ENCODE measurements at places on chromosomes 1 and 21.

DNA sequence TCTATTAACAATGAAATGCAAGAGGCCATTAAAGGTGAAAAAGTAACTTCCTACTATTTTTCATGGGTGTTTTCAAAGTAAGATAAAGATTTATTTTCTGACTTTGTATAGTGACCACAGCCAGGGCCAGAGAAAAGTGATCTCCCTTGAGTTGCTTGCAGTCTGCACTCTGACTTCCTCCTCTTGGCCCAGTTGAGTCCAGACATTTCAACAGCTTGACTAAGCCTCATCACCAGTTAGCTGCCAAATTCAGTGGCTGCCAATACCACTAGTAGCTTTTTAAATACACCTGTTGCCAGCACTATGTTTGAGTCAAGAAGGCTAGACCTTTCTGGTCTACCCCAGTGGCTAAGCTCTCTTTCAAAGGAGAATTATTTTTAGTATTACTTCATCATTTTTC lies 3.7 kb upstream of the NEK7 start:
- no peak for DNase-seq

GRCh38 chr1:45620588-45621500 lies 3.0 kb downstream of the CCDC17 start:
- DNase-seq = no peak

DNA sequence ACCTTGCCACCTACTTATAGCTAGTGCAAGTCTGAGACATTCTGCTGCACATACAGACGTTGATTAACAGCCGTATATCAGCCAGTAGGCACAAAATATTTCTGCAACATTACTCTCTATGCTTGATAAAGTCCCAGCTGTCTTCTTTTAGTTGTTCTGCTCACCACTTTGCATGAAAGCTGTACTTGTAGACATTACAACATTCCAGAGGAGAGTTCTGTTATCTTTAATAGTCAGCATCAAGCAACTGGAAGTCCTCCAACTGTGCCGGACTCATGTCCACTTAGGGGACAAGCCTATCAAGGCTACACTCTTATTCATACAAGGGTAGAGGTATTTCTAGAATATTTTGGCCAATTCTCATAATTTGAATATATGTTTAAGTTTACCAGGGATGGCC lies 50.0 kb downstream of the CACHD1 start:
- no peak for DNase-seq

DNA sequence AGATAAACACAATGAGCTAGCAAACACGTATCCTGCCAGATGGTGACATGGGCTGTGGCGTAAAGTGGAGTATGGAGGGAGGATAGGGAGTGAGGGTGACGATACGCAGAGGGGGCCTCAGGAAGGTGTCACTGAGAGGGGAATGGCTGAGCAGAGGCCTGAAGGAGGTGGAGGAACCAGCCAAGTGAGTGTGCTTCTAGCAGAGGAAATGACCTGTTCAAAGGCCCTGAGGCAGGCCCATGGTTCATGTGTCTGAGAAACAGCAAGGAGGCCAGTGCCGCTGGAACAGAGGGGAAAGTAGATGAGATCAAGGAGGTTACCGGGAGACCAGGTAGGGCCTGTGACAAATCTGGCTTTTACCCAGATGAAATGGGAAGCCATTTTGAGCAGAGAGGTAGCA lies 36.0 kb downstream of the TAS1R2 start:
- no peak for DNase-seq

GRCh38 chr1:54498383-54499096 lies 49.5 kb upstream of the ACOT11 start:
- DNase-seq = no peak

GRCh38 chr1:112605633-112606327 lies 13.2 kb downstream of the ST7L start:
- no peak for DNase-seq

- no peak for DNase-seq
Measured at GRCh38 chr1:74613894-74614293, 59.7 kb downstream of the ERICH3 start.

- no peak for DNase-seq
Measured at GRCh38 chr1:204498981-204499380, 4.4 kb upstream of the PIK3C2B start.

GRCh38 chr1:231581859-231582258 lies 44.7 kb upstream of the DISC1 start:
- DNase-seq = no peak

DNA sequence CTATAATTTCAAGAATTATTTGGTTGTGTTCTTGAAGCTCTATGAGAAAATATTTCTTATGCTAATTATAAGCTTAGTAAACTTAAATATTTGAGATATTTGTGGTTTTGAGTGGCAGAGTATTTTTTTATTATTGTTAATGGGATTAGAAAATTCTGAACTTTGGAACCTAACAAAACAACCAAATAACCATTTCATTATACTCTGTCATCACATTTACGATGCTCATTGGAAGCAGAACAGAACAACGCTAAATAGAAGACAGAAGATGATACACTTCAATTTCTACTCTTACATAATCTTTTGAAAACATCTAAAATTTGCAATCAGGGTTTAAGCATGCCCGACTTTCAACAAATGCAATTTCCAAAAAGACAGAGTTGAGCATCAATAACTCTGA lies 270.2 kb downstream of the PTPRC start:
- no peak for DNase-seq

DNA sequence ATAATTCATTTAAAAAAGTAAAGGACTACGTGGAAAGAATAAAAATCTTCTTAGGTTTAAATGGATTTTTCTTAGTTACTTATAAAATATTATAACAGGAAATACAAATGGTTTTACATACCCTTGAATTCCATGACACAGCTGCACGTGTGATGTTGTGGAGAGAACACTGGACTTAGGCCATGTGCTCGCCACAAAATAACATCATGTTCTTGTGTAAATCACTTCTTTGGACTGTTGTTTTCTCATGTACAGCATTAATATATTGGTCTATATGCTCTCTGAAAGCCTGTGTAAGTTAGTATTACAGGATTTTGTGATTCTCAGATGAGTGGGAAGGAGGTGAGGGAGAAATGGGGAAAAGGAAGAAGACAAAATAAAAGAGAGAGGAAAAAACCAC lies 228.2 kb downstream of the DNM3 start:
- no peak for DNase-seq

GRCh38 chr1:202631076-202631923 lies 79.0 kb downstream of the SYT2 start:
- DNase-seq = no peak

DNA sequence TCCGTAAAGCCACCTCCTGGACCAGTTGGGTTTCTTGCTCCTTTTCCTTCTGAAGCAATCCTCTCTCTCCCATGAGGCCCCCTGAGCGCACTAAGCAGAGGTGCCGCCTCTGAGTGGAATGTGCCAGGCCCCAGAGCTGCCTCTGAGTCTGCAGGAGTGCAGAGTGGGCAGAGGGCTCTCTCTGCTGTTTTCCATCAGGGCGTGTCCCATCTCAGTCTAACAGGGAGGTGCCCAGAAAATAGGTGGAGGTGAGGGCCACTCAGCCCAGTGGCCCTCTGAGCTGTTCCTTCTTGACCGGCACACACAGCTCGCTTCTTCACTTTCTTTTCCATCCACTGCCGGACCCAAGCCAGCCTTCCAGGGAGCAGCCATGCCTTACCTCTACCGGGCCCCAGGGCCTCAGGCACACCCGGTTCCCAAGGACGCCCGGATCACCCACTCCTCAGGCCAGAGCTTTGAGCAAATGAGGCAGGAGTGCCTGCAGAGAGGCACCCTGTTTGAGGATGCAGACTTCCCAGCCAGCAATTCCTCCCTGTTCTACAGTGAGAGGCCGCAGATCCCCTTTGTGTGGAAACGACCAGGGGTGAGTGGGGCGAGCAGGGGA lies at the start of gene CAPN9:
Gene CAPN9, plus strand, starts transcription at position 262 of the 604 bp plus-strand sequence. Its CDS starts 109 bp downstream, at position 371.
- no peak for DNase-seq

GRCh38 chr21:42829417-42829816 lies 49.9 kb downstream of the WDR4 start:
- no peak for DNase-seq

DNA sequence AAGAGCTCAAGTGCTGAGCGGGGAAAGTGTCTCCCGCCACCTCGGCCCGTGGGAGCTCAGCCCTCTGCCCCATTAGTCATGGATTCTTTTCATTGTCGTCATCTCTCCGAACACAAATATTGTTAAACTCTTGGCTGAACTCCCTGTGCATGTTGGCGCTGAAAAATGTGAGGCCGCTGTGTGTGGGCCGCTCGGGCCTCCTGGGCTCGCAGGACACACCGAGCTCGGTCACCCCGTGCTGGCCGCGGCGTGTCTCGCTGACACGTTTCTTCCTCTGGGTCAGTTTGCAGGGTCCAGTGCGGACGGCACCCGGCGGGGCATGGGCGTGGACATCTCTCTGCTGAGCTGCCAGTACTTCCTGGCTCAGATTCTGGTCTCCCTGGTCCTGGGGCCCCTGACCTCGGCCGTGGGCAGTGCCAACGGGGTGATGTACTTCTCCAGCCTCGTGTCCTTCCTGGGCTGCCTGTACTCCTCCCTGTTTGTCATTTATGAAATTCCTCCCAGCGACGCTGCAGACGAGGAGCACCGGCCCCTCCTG lies 25.6 kb downstream of the SLC45A1 start:
- peak; percentile 93 for DNase-seq

DNA sequence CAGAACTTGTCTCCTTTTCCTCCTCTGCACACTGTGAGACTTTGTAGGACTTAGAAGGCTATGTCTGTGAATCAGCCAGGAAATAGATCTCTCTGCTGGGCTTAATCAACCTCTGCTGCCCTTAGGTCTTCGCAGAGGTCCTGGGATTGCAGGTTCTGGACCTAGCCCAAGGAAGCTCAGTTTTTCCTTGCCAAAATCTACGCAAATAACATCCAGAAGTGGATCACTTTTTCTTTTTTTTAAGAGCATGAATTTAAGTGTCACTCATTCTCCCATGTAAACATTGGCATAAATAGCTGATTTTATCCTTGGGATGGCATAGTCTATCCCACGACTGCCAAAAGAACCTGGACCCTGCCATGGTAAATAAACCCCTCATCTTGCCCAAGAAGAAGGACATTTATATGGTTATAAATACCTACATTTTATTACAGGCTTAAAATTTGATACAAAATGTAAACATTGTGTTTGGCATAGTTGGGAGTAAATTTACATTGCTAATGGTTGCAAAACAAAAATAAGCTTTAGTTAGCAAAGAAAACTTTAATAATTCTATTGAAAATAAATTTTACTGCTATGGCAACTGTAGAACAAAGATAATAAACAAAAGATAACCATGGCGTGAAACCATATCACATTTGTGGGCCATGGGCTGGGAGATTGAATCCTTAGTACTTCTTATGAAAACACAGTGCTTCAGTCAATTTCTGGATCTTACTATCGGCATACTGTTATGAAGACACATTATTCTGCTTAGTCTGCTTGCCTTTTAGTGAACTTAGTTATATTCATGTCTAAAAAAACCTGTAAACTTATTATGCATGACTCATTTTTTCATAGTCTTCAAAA lies 24.5 kb upstream of the DISC1 start:
- DNase-seq = no peak

GRCh38 chr21:38679534-38679933 lies 126.2 kb upstream of the ETS2 start:
- no peak for DNase-seq

- no peak for DNase-seq
Measured at GRCh38 chr1:34781844-34782391, 904 bp downstream of the GJB3 start.

GRCh38 chr1:117681093-117681900 lies 75.4 kb downstream of the TENT5C start:
- DNase-seq = no peak

- DNase-seq = no peak
Measured at GRCh38 chr1:24322470-24323177, 3.5 kb downstream of the GRHL3 start.

DNA sequence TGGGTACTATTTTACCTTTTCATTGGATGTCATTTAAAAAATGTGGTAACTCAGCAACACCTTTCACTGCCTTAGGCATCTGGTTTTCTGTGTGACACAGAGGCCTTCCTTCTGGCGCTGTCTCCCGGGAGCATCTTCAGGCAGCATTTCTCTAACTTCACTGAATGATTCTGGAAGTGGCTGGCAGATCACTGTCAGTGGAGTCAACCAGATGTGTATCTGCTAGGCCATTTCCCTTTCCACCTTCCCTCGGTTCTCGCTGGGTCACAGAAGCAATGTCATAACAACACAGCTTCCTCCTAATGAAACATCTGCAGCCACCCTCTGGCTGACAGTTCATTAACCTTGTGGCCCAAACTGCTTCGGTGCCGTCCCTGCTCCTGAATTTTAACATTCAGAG lies 137.8 kb downstream of the KIF26B start:
- no peak for DNase-seq

- DNase-seq = no peak
Measured at GRCh38 chr1:113545626-113546025, 155.3 kb downstream of the MAGI3 start.

- peak; percentile 0 for DNase-seq
Measured at GRCh38 chr1:195113471-195113870, 1494.8 kb downstream of the KCNT2 start.

DNA sequence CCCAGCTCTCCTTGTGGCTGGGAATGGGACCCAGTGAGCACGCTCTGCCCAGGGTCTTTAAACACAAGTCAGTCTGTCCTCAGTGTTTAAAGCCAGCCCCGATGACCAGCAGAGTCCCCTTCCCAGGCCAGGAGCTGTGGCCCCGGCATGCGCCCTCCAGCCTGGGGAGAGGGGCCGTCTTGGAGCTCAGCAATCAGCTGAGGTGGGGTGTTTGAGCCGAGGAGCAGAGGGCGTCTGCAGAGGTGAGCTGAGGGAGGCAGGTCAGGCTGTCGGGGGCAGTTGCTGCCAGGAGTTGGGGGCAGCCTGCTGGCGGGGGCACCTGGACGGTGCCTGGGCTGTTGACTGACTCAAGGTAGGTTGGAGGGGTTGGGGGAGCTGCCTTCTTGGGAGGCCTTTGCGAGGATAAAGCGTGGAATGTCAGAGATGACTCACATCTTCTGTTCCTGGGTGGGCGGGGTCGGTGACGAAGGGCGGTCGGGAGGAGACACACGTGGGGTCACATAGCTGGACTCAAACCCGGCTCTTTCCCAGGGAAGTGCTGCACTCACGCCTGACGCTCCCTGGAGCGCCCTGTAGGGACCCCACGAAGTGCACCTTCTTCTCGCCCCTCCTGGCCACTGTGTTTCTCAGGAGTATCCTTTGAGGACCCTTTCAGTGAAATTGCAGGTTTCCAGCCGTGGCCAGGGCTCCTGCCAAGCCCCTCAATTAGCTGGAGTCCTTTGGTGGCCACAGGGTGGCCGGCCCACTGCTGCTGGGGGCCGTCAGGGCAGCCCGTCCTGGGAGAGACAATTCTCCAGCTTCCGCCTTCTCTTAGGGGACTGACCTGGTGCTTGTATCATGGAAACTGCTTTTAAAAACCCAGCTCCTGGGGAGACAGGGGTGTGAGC lies 86.2 kb downstream of the SIK1 start:
- peak; percentile 31 for DNase-seq

- DNase-seq = no peak
Measured at GRCh38 chr1:98081944-98082343, 161.1 kb upstream of the DPYD start.

DNA sequence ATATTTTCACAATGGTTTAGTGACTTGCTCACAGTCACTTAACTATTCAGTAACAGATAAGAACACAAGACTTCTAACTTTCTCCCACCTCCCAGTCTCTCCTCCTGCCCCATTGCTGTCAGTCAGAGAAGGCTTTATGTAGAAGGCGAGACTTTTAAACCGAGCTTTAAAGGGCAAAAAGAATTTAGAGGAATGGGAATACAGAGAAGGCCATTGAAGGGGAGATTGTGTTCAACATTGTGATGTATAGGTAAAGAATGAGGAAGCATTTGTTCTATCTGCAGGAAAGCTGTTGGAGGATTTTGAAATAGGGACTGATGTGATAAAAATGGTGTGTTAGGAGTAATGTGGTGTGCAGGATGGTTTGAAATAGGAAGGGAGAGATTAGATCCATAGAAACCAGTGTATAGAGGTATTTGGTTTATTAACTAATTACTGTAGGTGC lies 7.3 kb downstream of the POU2F1 start:
- DNase-seq = no peak

- DNase-seq = peak; percentile 24
Measured at GRCh38 chr1:168419736-168420135, 124.1 kb downstream of the XCL2 start.

Measured in amniotic stem cell (primary cell).